ENCODE measurements at places on chromosomes 2 and 18.
A peak's percentile ranks its signal among the peaks of the same experiment; 100 is the strongest.

- DNase-seq: no peak
- H3K4me1 ChIP-seq: no peaks in the 10 kb centered on the region
- no peak overlapping the region for H3K4me3 ChIP-seq
- H3K36me3 ChIP-seq: no peaks in the 10 kb centered on the region
Observed at GRCh38 chr2:82342356-82342755, 2037.8 kb upstream of the LRRTM1 start.

GRCh38 chr2:206442833-206443734 lies at the start of gene ADAM23:
ADAM23 (plus strand) TSS chr2:206443532; CDS start chr2:206443867, 335 bp downstream.
- H3K27ac ChIP-seq: no peak within 1 kb of the TSS
- peaks cover 13% of the 10 kb centered on the region for H3K4me1 ChIP-seq
- peaks cover 59% of the 10 kb centered on the region for H3K27me3 ChIP-seq
- H3K36me3 ChIP-seq: no peaks in the 10 kb centered on the region
- peak; percentile 42 for DNase-seq

GRCh38 chr2:54634564-54635511 lies 88.6 kb upstream of the EML6 start:
- peak overlapping the region; percentile 3 for H3K4me3 ChIP-seq
- peaks cover 34% of the 10 kb centered on the region for H3K4me1 ChIP-seq
- H3K27me3 ChIP-seq: no peaks in the 10 kb centered on the region
- peak overlapping the region; percentile 87 for H3K27ac ChIP-seq

DNA sequence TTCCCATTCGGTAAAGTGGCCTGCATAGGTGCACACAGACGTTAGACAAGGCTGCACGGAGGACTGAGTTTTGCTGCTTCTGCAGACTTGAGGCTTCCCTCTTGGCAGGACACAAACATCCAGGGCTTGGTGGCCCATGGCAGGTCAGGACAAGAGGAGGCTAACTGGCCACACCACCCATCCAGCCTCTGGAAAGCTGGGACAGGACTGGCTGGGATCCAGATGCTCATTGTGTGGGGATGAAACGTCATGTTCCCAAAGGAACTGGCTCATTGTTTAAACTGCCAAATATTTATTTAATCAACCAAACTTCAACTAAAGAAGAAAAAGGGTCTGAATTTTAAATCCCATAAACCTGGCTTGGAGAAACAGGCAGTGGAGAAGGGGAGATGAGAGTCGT lies 239.1 kb upstream of the EPAS1 start:
- no peaks in the 10 kb centered on the region for H3K27me3 ChIP-seq
- DNase-seq: no peak
- H3K4me1 ChIP-seq: peaks cover 2% of the 10 kb centered on the region
- H3K36me3 ChIP-seq: no peaks in the 10 kb centered on the region

GRCh38 chr2:46954951-46955571 lies 39.5 kb upstream of the MCFD2 start:
- no peak overlapping the region for H3K27ac ChIP-seq
- H3K4me1 ChIP-seq: peaks cover 11% of the 10 kb centered on the region
- no peak overlapping the region for H3K4me3 ChIP-seq
- peaks cover 39% of the 10 kb centered on the region for H3K36me3 ChIP-seq
- no peak for DNase-seq

DNA sequence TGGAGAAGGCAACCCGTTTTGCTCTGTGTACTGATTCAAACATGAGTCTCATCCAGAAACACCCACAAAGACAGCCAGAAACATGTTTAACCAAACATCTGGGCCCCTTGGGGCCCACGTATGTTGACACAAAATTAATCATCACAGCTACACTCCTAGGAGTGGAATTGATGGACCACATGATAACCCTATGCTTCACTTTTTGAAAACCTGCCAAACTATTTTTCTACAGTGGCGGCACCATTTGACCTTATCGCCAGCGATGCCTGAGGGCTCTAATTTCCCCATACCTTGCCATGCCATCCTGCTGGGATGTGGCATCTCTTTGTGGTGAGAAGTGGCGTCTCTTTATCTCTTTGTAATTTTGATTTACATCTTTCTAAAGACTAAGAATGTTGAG lies 38.5 kb downstream of the PSMG2 start:
- no peak overlapping the region for H3K27ac ChIP-seq
- DNase-seq: no peak
- H3K4me1 ChIP-seq: no peaks in the 10 kb centered on the region
- no peaks in the 10 kb centered on the region for H3K27me3 ChIP-seq
- H3K4me3 ChIP-seq: no peak overlapping the region

GRCh38 chr2:238719641-238720040 lies 128.2 kb upstream of the TWIST2 start:
- no peak overlapping the region for H3K27ac ChIP-seq
- H3K4me1 ChIP-seq: no peaks in the 10 kb centered on the region
- H3K27me3 ChIP-seq: peaks cover 29% of the 10 kb centered on the region
- no peak overlapping the region for H3K4me3 ChIP-seq

GRCh38 chr2:105718846-105719481 lies 25.7 kb upstream of the NCK2 start:
- no peak overlapping the region for H3K4me3 ChIP-seq
- no peaks in the 10 kb centered on the region for H3K4me1 ChIP-seq
- DNase-seq: no peak
- no peaks in the 10 kb centered on the region for H3K36me3 ChIP-seq
- no peaks in the 10 kb centered on the region for H3K27me3 ChIP-seq

DNA sequence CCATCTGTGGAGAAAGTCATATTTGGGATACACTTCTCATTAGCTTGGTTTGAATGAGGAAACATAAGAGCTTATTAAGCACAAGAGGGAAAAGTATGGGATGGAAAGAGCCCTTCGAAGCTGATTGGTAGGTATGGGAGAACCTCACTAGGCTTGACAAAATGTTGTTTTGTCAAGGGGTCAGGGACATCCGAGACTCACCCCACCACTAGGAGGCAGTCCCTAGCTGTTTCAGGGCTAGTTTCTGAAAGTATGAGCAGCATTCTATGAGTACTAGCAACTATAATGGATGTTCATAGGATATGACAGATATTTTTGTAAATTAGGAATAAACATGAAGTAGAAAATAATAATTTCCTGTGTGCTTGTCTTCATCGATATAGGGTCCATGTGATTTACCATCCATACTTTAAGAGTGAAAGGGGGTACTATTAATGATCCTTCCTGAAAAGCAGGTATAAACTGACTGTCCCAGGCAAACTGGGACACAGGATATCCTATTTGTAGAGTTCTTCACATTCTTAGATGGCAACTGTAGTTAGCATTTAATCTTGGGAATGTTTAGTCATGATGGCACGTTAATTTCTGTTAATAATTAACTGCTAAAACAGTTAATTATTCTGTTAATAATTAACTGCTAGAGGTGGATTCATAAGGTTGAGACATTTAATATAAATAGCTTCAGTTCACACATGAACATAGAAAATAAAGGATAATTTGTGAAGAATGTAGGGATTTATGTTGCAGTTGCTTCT lies 28.4 kb downstream of the OTX1 start:
- H3K27ac ChIP-seq: no peak overlapping the region
- H3K4me3 ChIP-seq: no peak overlapping the region
- no peaks in the 10 kb centered on the region for H3K4me1 ChIP-seq
- H3K27me3 ChIP-seq: peaks cover 10% of the 10 kb centered on the region
- no peaks in the 10 kb centered on the region for H3K36me3 ChIP-seq

DNA sequence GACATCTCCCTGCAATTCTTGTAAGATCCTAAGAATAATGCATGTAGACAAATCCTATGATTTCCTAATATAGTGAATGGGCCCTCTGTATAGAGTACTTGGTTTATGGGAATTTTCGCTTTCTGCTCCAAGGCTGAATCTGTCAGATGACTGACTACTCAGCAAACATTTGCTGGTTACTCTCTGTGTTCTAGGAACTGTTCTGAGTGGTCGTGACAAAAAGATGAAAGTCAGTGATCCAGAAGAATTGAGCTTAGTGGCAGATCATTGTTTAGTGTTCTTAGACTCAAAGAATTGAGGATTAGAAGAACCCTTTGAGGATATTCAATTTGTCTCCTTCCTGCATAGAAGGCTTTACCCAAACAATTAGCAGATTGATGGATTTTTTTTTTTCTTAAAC lies 10.0 kb downstream of the XRCC5 start:
- peaks cover 81% of the 10 kb centered on the region for H3K4me1 ChIP-seq
- H3K36me3 ChIP-seq: peaks cover 73% of the 10 kb centered on the region
- DNase-seq: no peak
- H3K27me3 ChIP-seq: no peaks in the 10 kb centered on the region
- H3K4me3 ChIP-seq: no peak overlapping the region
- peak overlapping the region; percentile 95 for H3K27ac ChIP-seq

All from activated naive CD4-positive, alpha-beta T cell treated with anti-CD3 and anti-CD28 coated beads for 36 hours (primary cell).